Occipital lobe (tissue), 3 donors: ENCODE measurements at places on chromosomes 16 and 17. TPM values are rescaled to one million over a fixed set of nuclear protein-coding genes. Genes with fewer than 3 reads are reported as not detected.

Gene CA5A
- total RNA-seq, result not detected

Gene TAT
- total RNA-seq, result 0.31 TPM

Gene GPS2
- 29.5 TPM for total RNA-seq

- DNase-seq, result no peak
These were observed 3.0 kb upstream of the PRSS22 start for GRCh38 chr16:2860826-2861567.

DNA sequence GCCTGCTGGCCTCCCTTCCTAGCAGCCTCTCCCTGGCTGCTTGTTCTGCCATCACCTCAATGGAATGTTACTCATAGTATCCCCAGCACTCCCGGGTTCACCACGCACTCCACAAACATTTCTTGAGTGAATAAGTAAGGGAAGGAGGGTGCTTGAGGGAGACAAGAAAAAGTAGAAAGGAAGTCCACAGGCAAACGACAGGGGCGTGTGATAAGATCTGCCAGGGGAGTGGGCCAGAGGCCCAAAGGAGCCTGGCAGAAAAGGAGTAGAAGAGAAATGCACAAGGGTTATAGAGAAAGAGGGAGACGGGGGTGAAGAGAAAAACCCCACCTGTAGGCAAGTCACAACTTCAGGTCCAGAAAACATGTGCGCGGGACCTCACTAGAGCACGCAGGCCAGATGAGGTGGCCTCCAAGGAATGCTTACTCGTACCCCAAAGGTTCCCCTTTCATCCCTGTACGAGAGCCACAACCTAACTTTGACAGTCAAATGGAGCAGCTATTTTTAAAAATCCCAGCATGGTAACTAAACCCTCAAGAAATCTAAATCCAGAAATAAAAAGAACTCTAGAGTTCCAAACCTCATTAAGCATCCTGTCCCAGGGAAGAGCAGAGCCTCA, 6.6 kb downstream of the ZDHHC7 start:
- DNase-seq, result no peak

DNA sequence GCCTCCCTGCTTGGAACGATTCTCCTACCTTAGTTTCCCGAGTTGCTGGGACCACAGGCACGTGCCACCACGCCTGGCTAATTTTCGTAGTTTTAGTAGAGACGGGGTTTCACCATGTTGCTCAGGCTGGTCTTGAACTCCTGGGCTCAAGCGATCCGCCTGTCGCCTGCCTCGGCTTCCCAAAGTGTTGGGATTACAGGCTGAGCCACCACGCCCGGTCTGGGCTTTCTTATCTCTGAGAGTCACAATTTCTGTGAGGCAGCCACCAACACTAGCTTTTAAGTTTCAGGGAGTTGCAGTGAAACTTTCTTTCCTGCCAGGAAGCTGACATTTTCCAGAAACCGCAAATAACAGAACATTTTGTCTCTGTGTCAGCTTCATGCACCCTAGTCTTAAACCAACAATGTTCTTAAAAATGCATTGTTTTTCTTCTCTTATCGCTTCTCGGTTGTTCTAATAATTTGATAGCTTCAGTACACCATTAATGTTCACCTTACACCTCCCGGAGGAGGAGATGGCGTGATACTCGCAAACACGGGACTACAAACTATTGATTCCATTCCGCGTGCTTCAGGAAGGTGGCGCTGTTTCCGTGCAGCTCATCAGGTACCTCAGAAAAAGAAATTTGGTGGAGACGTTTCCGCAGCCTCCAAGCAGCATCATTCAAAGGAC, 7.4 kb upstream of the DHRS7B start:
- peak; percentile 20 for DNase-seq

DNA sequence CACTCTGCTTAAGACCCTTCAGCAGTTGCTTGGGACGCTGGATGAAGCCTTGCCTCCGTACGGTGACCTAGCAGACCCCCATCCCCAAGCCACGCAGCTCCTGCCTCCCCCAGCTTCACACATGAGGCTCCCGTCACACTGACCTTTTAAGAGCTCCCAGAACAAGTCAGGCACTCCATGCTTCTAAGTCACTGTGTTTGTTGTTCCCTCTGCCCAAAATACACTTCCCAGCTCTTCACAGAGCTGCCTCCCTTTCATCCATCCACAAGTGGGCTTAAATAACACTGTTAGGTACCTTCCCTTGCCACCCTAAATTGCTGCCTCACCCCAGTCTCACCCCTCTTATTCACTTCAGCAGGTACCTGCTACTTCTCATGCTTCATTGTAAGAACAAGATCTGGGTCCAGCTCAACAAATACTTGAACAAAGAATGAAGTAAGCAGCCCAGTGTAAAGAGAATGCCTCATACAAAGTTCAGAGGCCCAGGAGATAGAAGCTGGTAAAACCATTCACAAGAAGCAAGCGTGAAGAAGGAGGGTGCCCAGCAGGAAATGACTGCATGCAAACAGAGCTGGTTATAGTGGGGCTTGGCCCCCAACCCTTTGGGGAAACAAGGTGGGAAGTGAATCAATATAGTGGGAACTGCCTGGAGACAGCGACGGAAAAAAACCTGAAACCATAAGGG, 5.8 kb downstream of the ZC3H7A start:
- DNase-seq, result no peak

DNA sequence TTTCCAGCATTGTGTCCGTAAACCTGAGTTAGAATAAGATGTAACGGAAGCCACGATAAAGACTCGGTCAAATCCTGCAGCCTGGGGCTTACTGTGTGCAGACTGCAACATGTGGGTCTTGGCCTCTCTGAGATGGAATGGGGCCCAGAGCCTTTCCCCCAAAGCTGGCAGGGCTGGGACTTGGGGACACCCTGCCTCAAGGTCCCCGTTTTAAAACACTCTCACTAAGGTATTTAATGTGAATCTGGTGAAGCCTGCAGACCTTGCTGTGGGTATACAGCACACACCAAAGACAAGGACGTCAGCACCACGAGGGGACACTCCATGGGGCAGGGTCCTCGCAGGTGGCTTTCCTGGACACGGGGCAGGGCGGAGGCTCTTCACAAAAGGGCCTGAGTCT, 2.1 kb downstream of the NDUFAF8 start:
- no peak for DNase-seq

- DNase-seq, result peak; percentile 73
These were observed 144.7 kb upstream of the SOX9 start for GRCh38 chr17:71976011-71976649.

DNA sequence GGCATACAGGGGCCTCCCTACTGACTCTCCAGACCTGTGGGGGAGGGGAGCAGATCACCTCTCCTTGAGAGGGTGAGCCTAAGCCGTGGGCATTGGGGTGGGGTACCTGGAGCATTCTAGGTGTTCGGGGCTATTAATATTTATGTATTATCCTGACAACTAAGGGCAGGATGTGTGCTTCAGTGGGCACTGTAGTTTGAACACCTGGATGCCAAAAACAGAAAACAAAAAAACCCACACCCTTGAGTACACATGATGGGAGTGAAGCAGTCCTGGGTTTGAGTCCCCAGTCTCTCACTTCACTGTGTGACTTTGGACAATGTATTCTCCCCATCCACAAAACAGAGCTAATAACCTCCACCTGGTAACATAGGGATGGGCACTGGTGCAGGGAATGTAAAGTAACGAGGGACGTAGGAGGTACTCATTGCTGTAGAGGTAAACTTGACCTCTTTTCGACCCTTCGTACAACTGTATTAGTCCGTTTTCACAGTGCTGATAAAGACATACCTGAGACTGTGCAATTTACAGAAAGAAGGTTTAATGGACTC, 257.8 kb downstream of the CPPED1 start:
- DNase-seq, result no peak

DNA sequence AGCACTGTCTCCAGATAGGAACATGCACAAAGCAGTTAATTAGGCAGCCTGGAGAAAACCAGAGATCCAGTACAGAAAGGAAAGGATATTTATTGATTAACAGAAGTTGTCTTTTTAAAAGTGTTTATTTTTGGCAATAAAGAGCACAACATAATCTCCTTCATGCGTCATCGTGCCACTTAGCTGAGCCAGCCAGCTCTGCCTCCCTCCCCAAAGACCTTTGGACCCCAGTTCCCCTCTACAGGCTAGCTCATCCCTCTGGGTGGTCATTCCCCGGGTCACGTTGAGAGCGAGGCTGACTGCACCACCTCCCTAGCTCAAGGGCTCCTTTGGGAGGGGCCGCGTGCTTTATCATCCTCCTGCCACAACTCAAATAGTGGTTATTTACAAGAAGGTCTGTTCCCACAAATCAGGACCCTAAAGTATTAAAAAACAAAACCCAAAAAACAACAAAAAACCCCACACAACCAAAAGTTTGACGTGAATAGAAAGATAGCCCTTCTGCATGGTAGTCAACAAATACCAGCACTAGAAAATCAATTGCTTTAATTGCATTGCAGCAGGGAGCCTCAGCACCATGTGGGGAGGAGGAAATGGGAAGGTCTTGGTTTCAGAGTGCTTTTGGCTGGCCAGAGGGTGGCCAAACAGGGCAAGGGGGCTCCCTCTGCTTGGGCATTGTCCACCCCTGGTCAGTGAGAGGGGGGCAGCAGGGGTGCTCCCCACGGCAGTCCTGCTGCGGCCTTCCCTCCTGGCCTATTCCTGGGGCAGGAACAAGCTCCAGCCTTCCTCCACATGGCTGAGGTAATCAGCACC, 9.6 kb downstream of the POLR2C start:
- DNase-seq, result no peak

DNA sequence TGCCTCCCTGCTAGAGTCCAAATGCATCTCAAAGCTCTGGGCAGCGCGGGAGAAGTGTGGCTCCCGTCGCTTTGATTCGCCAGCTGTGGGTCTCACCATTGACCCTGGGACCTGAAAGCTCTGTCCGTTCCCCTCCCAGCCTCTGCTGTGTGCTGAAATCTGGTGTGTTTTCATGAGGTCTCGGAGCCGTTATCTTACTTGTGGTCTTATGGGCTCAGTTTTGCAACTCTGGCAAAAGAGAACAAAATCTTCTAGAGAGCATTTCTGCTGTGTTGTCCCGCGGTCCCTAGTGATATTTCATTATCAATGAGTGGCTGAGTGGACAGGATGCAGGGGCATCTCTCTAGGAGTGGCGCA, 13.3 kb downstream of the CRISPLD2 start:
- DNase-seq, result no peak
